ENCODE measurements at places on chromosomes 1 and 21.

DNA sequence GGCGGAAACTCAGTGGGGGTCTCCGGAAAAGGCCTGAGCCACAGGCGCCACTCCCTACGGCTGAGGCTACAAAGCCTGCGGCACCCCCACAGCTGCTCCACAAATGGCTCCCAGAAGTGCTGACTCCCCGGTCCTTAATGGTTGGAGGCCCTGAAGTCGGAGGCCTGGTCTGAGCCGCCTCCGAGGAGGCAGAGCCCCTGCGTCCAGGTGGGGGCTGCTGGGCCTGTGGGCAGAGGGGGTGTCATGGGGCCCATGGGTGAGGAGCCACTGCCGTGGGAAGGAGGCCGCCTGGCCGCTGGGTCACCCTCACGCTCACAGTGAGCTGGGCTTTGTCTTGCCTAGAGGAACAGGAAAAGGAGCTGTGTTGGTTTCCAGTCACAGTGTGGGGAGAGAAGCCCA is 12.4 kb upstream of the COL18A1 start:
- no peak for DNase-seq

DNA sequence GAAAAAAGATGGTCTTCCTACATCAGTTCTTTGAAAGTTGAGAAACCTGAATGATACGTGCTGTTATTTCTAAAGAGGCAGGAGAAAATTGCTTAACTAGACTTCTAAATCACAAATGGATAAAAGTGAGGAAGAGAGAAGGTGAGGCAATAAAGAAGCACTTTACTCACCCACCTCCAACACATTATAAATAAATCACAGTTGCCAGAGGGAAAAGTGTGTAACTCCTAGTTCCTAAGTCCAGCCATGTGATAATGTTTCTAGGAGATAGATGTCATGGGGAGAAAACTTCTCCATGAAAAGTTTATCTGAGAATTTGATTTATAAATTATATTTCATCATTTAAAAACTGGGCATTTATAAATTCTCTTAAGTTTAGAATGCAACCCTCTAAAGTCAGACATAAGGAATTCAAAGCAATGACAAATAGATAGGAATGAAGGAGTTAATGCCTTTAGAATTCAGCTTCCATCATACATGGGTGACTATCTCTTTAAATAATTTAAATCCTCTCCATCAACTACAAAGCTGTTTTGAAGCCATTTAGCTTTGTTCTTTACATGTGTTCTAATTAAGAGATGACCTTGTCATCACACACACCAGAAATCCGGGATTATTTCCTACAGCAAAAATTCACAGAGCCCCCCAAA is 60.0 kb downstream of the NRIP1 start:
- DNase-seq, result peak; percentile 47

GRCh38 chr1:5485968-5486696 is 506.1 kb downstream of the NPHP4 start:
- no peak for DNase-seq

DNA sequence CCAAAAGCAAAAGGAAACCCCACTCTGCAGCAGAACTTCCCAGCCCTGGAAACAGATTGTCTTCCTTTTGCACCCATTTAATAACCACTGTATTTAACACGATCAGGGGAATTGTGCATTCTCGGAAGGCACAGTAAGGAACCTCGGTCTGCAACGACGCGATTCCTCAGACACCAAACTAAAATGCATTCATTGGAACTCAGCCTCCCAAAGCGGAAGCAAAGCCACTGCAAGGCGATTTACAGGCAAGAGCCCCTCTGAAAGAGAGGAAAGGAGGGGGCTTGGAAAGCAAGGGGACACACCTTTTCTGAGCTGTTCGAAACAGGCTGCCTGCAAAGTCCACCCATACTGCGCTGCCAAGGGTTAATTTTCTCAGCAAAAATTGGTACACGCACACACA is 297.7 kb downstream of the OMA1 start:
- DNase-seq, result no peak

GRCh38 chr1:12580054-12580887 is 37.7 kb downstream of the DHRS3 start:
- peak; percentile 49 for DNase-seq

DNA sequence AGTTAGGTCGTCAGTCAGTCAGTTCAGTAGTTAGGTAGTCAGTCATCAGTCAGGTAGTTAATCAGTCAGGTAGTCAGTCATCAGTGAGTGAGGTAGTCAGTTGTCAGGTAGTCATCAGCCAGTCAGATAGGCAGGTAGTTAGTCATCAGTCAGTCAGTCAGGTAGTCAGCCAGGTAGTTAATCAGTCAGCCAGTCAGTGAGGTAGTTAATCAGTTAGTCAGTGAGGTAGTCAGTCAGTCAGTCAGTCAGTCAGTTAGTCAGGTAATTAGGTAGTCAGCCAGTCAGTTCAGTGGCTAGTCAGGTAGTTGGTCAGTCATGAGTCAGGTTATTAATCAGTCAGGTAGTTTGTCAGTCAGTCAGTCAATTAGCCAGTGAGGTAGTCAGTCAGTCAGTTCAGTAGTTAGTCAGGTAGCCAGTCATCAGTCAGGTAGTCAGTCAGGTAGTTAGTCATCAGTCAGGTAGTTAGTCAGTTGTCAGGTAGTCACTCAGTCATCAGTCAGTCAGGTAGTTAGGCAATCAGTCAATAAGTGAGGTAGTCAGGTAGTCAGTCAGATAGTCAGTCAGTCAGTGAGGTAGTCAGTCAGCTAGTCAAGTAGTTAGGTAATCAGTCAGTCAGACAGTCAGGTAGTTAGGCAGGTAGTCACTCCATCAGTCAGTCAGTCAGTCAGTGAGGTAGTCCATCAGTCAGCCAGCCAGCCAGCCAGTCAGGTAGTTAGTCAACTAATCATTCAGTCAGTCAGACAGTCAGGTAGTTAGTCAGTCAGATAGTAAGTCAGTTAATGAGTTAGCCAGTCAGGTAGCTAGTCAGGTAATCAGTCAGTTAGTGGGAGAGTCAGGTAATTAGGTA is 16.2 kb downstream of the KRTAP10-1 start:
- DNase-seq, result no peak

GRCh38 chr21:34667761-34668160 is 1.0 kb upstream of the CLIC6 start:
- no peak for DNase-seq

GRCh38 chr1:67517046-67517445 is 86.8 kb upstream of the SERBP1 start:
- no peak for DNase-seq

GRCh38 chr1:94805912-94806311 is 14.2 kb upstream of the SLC44A3 start:
- DNase-seq, result peak; percentile 31

- DNase-seq, result no peak
Observed at GRCh38 chr1:246639732-246640131, 73.5 kb downstream of the CNST start.

DNA sequence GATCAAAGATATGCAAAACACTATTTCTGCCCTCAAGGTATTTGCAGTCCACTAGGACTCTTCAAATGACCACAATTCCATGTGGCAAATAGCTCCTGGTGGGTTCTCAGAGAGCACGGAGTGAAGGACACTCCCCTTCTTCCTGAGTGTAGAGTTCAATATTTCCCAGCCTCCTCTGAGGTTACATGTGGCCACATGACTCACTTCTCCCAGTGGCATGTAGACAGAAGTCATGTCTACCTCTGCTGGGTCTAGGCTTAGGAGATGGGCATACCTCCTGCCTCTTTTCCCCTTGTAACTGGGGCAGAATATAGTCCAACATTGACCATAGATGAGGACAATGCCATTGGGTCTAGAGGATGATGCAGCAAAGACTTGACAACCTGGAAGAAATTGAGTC is 191.4 kb downstream of the MIS18A start:
- DNase-seq, result no peak
